Naive thymus-derived CD8-positive, alpha-beta T cell (primary cell): ENCODE measurements at places on chromosomes 12 and 14. TPM values are rescaled to one million over a fixed set of nuclear protein-coding genes. Genes with fewer than 3 reads are reported as not detected.

DNA sequence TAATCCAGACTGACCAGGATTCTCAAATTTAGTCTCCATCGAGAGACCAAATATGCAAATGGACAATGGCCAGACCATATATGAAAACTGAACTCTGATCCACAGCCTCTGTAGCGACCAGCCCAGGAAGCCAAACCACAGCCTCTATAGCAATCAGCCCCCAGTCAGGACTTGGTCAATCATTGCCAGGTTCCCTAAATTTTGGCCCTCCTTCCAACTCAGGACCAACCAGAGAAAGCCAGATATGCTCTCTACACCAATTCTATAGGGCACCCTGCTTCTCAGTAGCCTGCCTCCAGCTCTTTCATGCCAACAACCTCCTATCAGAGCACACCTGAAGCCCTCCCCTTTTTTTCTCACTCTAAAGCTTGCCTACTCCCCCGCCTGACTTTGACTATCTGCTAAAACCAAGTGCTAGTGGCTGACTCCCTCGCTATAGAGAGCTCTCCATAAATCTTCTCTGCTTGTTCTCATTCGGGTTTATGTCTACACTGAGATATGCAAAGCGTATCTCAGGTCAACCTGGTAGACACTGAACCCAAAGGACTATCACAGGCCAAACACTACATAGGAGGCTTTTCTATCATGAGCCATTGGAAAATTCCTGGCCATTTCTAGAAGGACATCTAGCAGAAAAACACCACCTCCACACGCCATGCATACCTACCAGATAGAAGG is 110.5 kb upstream of the FUT8 start:
- H3K27ac ChIP-seq, result no peak overlapping the region
- no peak overlapping the region for H3K4me3 ChIP-seq
- H3K4me1 ChIP-seq, result peaks cover 36% of the 10 kb centered on the region
- DNase-seq, result no peak

Gene CLSTN3
- polyA plus RNA-seq, result 2.9 TPM

DNA sequence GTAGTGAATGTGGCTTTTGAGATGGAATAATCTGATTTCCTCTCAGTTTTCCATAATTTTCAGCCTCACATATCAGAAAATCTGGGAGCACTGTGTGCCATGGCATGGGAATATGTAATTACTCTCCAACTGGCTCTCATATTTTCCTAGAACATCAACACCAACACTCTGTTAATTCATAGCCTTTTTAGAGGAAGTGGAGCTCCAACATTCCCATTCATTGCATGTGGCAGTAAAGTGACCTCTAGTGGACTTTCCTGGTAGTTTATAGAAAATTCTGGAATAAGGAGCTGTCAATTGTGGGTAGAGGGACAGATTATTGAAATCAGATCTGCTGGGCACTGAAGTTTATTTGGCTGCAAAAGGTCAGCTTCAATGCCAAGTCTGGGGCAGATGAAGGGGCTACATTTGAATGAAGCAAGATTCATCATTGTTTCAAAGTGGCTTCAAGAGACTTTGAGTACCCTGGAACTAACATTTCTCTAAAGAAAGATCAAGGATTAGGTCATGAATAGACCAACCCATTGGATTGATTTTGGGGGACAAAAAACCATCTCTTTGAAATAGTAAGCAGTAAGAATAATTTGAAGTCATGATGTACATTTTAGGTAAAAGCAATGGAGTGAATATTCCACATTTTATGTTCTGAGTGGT is 23.6 kb upstream of the USP44 start:
- DNase-seq, result no peak
- peaks cover 3% of the 10 kb centered on the region for H3K27me3 ChIP-seq
- no peak overlapping the region for H3K4me3 ChIP-seq
- no peaks in the 10 kb centered on the region for H3K36me3 ChIP-seq

GRCh38 chr12:95096378-95096777 is 23.0 kb upstream of the NR2C1 start:
- DNase-seq, result no peak
- H3K4me1 ChIP-seq, result no peaks in the 10 kb centered on the region
- H3K27me3 ChIP-seq, result no peaks in the 10 kb centered on the region
- H3K27ac ChIP-seq, result no peak overlapping the region
- no peak overlapping the region for H3K4me3 ChIP-seq

DNA sequence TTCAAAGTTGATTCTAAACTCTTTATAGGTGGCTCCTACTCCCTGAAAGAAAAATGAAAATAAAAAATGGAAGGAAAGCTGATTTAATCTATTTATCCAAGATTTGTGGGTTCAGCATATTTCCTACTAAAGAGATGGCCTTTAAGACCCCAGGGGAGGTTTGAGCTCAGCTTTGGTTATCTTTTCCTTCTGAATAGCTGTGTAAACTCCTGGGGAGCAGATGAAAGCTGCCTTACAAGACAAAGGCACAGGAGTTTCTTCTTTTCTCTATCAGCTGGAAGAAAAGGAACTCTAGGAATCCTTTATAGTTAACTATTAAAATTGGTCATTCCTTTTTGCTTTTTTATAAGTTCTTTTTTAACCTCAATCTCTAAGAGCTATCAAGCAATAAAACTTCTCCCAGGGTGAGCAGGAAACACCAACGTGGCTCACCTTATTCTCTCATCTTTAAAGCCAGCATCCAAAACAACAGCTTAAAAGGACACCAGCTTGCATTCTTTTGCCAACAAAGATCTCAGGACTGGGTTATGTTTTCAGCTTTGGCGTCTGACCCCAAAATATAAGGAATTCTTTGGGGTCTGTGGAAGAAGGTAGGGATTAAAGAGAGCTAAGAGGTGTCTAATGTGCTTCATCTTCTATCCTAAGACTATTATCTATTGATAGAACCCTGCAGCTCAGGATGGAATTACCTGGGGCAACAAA is 371.7 kb upstream of the KITLG start:
- no peak overlapping the region for H3K4me3 ChIP-seq
- DNase-seq, result no peak
- H3K4me1 ChIP-seq, result no peaks in the 10 kb centered on the region
- peaks cover 9% of the 10 kb centered on the region for H3K27me3 ChIP-seq

Gene SLC17A8
- not detected for polyA plus RNA-seq

Gene CFAP251
- not detected for polyA plus RNA-seq

DNA sequence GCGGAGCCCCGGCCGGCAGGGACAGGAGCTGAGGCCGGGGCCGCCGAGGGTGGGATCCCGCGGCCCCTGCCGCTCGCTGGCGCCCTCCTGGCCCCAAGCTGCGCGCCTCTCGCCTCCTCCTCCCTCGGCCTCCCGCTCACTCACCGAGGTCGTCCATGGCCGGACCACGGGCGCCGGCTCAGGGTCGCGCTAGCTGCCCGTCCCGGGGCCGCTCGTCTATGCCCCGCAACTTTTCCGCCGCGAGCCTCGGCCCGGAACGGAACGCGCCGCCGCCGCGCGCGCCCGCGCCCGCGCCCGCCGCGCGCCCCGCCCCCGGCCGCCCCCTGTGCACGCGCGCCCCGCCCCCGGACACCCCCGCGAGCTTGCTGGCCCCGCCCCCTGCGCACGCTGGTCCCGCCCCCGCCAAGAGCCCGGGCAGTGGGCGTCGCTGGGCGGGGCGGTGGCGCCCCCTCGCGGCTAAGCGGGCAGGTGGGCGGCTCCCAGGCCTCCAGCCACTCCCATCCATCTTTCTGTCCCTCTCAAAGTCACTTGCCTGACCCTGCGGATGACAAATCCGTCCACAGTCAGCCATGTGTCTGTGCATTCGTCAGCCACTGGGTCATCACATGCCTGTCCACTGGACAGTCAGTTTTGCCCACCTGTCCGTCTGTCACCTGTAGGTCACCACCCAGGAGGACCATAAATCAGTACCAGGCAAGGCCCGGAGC is at the start of gene PXN:
Gene PXN (minus strand): TSS at position 258 of the 707 bp plus-strand sequence. CDS start 101 bp downstream, at position 157.
- peak within 1 kb of the TSS; percentile 92 for H3K27ac ChIP-seq
- peaks cover 5% of the 10 kb centered on the region for H3K36me3 ChIP-seq
- peak; percentile 82 for DNase-seq
- H3K4me1 ChIP-seq, result peaks cover 49% of the 10 kb centered on the region

DNA sequence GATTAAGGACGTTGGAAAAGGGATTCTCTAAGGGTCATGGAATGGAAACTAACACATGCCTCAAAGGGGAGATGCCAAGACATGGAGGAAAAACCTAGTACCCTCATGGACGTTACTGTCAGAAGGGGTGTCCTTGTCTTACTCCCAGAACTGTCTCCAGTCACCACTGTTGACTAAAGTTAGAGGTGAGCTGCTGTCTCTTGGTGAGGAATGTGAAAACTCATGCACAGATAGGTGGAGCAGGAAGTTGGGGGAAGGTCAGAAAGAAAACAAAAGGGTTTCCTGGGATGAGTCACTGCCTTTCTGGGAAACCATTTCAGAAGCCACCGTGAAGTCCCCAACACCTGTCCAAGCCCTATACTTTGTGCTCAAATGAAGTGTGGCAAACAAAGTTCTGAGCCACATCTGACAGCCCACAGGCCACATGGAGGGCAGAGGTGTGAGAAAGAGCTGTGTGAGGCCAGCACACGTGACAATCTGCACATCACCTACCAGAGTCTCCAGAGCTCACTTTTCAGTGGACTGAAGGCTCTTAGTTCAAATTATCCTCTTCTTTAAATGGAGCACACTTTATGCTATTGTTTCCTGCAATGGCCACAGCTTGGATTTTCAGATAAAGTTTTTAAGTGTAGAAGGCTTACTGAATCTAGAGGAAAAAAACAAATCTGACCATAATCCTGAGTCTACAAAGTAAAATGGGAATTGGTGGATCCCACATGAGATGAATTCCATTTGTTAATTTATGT is 92.9 kb upstream of the EGLN3 start:
- no peaks in the 10 kb centered on the region for H3K27me3 ChIP-seq
- peaks cover 41% of the 10 kb centered on the region for H3K4me1 ChIP-seq
- peak; percentile 31 for DNase-seq
- H3K4me3 ChIP-seq, result peak overlapping the region; percentile 45
- no peaks in the 10 kb centered on the region for H3K36me3 ChIP-seq
- peak overlapping the region; percentile 9 for H3K27ac ChIP-seq

DNA sequence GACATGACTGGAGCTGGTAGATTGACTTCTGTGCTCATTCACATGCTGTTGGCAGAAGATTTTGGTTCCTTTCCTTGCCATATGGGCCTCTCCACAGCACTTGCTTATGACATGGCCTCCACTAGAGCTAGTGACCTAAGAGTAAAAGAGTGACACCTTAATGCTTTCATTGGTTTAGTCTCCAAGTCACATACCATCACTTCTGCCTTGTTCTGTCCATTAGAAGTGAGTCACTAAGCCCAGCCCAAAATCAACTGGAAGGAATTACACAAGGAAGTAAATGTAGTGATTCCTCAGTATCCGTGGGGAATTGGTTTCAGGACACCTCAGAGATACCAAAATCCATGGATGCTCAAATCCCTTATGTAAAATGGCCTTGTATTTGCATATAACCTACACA is 81.3 kb downstream of the PPHLN1 start:
- H3K27ac ChIP-seq, result no peak overlapping the region
- H3K4me3 ChIP-seq, result no peak overlapping the region
- H3K36me3 ChIP-seq, result peaks cover 26% of the 10 kb centered on the region

DNA sequence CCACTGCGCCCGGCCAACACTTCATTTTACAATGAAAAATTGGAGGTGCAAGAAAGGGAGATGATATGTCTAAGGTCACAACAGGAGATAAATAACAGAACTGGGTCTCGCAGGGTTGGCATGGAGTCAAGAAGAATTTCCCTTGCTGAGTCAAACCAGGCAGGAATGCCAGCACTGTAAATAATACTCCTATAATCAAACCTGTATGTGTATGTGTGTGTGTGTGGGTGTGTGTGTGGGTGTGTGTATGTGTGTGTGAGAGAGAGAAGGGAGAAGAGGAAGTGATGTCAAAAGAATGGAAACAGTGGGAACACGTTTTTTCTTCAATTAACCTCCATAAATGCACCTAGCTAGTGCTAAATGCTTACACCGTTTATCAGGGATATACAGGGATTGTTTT is 70.4 kb downstream of the TMEM116 start:
- H3K36me3 ChIP-seq, result no peaks in the 10 kb centered on the region
- peak overlapping the region; percentile 14 for H3K27ac ChIP-seq
- H3K27me3 ChIP-seq, result no peaks in the 10 kb centered on the region
- H3K4me3 ChIP-seq, result no peak overlapping the region
- no peaks in the 10 kb centered on the region for H3K4me1 ChIP-seq

Gene TAS2R46
- polyA plus RNA-seq, result not detected

Gene DDX47
- 61.0 TPM for polyA plus RNA-seq

Gene TAC3
- polyA plus RNA-seq, result not detected

Gene FGF23
- not detected for polyA plus RNA-seq

- H3K27ac ChIP-seq, result no peak overlapping the region
- H3K4me1 ChIP-seq, result peaks cover 13% of the 10 kb centered on the region
- H3K36me3 ChIP-seq, result no peaks in the 10 kb centered on the region
- H3K27me3 ChIP-seq, result no peaks in the 10 kb centered on the region
Observed at GRCh38 chr12:68803948-68804656, 3.9 kb upstream of the MDM2 start.

DNA sequence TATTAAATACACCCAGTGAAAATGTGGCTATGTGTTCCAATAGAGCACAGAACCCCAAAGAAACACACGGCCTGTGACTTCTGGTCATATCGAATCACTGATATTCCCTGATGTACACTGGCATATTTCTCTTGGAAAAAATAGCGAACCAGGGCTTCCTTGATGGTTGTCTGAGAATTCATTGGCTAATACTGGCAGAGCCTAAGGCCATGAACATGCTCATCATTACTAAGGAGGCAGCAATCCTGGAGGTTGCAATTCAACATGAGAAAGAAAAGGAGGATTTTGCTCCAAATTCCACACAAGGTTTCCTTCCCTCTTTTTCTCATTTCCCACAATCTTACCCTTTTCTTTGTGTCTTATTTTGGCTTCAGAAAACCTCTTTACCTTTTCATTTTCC is 212.9 kb upstream of the HMGA2 start:
- H3K27ac ChIP-seq, result no peak overlapping the region
- peaks cover 6% of the 10 kb centered on the region for H3K27me3 ChIP-seq
- no peak for DNase-seq
- no peaks in the 10 kb centered on the region for H3K36me3 ChIP-seq

GRCh38 chr12:109331301-109331952 is 16.3 kb upstream of the MYO1H start:
- peaks cover 15% of the 10 kb centered on the region for H3K27me3 ChIP-seq
- no peak overlapping the region for H3K4me3 ChIP-seq
- H3K4me1 ChIP-seq, result no peaks in the 10 kb centered on the region
- no peaks in the 10 kb centered on the region for H3K36me3 ChIP-seq

GRCh38 chr14:100422556-100423316 is 99.6 kb downstream of the SLC25A47 start:
- peaks cover 2% of the 10 kb centered on the region for H3K36me3 ChIP-seq
- no peak overlapping the region for H3K27ac ChIP-seq
